ENCODE measurements at places on chromosomes 7 and 10.
A peak's percentile ranks its signal among the peaks of the same experiment; 100 is the strongest.

DNA sequence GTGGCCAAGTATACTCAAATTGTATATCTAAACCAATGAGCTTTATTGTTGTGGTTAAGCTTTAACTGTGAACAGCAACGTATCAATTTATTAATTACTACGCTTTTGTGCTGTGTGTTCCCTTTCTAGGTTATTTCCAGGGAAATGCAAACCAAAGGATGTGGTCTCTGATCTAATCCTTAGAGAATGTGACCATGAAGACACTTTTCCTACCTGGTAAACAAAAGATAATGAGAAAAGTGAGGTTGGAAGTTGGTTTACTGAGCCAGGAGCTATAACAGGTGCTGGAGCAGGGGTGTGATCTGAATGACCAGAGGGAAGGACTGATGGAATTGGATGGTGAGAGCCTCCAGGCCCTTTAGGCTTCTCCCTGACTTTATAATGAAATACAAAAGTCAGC lies 25.4 kb upstream of the CALU start:
- DNase-seq, result no peak

DNA sequence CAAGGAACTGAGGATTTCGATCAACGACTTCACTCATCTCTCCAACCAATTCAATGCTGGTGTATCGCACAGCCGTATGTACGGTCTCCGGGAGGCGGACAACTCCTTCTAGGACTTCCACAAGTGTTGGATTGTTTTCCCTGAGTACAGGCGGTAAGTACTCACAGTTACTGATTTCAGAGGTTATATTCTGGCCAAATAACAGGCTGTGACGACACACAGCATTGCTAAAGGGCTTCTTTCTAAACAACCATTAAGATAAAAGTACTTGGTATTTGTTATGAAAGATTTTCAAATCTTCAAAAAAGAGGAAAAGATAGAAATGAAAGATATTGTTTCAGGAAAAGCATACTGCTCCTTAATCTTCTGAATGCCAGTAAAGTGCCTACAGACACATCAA lies 52.2 kb downstream of the IRF5 start:
- no peak for DNase-seq

DNA sequence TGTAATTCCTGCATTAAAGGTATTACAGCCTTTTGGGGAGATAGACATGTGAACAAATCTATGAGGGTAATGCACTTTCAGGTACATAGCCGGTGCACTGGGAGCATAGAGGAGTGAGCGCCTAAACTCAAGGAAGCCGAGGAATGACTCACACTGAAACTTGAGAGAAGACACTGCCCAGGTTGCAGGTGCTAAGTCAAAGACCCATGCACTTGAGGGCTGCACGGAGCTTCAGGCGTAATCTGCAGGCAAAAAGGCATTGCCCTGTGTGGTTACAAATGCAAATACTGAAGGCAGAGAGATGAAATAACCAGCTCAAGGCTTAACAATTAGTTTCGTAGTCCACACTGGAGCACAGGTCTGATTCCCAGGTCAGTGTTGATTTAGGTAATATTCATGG lies 51.0 kb upstream of the OSBPL3 start:
- no peak for DNase-seq

DNA sequence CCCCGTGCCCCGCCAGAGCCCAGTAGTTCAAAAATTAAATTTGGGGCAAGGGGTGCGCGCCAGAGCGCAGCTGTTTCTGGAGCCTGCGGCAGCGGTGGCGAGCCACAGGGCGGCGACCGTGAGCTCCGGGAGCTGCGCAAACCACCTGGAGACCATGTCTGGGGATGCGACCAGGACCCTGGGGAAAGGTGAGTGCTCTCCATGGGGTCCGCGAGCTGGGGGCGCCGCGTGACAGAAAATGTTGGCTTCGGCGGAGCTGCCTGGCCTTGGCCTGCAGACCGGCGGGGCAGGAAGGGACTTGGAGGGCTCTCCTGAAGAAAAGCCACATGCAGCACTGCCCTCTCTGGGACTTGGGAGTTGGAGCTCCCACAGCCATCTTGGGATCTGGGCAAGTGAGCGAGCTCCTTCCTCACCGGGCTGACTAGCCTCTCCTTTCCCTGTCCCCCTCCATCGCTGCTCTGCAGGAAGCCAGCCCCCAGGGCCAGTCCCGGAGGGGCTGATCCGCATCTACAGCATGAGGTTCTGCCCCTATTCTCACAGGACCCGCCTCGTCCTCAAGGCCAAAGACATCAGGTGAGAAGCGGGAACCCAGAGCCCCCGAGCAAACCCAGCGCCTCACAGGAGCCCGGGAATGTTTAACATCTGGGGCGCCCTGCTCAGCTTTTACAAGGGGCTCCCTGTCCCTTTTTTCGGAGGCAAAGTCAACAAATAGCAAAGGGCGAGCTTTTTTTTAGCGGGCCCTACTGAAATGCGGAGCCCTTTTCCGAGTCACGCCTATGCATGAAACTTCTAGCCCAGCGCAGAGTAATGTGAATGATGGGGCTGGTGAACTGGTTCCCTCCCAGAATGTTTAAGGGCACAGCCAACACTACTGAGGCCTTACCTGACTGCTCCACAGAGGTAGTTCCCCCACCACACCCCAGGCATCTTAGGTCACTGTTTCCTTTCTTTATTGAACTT lies 6.1 kb downstream of the GSTO2 start:
- DNase-seq, result peak; percentile 49

DNA sequence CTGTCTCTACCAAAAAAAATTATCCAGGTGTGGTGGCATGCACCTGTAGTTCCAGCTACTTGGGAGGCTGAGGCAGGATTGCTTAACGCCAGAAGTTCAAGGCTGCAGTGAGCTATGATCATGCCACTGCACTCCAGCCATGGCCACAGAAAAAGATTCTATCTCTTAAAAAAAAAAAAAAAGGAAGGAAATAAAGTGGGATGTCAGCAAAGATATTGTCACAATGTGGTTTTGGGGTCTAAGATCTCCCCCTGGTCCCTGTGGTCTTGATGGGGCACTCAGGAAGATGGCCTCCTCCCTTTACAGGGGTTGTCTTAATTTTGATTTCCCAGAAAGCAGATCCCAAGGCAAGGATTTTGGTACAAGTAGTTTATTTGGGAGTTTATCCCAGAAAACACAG lies 7.4 kb upstream of the KAZALD1 start:
- no peak for DNase-seq

GRCh38 chr7:37446371-37446770 lies 2.3 kb downstream of the ELMO1 start:
- no peak for DNase-seq

- DNase-seq, result no peak
Measured at GRCh38 chr7:60706-61105, 131.7 kb upstream of the FAM20C start.

DNA sequence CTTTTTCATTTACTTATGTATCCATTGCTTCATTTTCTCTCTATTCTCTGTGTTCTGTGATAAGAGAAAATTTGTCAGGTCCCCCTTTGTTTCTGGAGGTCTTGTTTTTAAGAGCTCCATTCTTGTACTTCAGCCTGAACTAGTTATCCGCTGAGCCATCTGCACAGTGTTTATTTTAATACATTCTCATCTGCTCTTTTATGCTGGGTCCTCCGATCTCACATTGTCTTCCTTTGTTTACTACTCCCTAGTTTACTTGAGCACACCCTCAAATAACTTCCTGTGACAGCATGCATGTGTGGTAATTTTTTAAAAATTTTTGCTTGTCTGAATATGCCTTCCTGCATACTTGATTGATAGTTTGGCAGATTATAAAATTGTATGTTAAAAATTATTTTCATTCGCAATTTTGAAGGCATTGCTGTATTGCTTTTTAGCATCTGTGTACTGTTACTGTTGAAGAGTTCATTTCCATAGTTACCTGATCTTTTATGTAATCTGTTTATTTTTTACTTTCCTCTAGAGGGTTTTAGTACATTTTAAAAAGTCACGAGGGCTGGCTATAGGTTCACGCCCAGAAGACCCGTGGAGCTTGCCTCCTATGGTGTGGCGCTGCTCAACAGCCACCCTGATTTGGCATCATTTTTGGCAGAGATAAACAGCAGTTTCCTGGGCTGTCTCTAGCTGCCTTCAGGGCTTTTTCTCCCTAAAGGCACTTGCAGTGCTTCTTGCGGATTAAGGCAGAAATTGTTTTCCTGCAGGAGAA lies 31.9 kb downstream of the RSBN1L start:
- DNase-seq, result peak; percentile 47

DNA sequence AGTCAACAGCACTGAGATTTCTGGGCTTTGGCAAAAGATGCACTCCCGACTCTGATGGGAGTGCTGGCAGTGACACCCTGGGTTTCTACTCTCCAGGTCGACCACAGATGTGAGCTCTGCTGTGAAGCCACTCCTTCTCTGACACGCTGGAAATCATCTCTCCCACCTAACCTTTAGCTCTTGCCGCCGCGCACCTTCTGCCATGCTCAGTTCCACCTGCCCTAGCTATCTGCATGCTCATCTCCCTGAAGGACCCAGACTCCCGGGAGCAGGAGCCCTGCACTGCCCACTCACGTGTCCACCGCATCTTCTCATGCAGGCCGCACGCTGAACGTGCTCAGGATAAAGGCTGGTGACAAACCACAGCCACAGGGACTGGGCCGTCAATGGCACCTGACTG lies 174.8 kb downstream of the TNS3 start:
- DNase-seq, result no peak

DNA sequence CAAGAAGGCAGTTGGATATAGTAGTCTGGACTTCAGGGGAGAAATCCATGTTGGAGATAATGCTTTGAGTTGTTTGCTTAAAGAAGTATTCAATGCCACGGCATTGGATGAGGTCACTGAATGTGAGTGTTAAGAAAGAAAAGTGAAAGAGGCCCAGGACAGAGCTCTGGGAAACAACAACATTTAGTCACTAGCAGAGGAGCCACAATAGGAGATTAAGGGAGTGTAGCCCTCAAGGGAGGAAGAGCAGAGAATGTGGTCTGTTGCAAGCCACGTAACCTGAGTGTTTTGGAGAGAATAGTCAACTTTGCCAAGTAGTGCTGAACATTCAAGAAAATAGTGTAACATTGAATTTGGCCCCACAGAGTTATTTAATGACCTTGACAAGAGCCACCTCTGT lies 114.7 kb downstream of the MYO3A start:
- no peak for DNase-seq

DNA sequence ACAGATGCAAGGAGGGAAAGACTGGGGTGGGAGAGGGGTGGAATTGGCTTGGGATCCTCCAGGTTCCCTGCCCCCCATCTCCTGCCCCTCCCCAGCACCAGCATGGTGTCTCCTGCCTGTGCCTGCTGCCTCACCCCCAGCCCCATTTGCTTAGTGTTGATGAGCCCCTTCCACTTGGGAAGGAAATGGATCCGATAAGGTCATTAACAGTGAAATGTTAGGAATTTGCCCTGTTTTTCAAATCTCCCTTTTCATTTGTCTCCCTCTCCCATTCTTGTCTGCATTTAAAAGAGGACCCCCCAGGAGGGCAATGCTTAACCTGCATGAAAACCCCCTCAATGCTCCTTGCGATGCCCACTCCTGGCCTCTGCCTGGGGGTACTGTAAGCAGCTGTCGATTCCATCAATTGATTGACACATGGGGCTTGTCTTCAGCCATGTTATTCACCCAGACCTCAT lies 51.5 kb downstream of the HK1 start:
- DNase-seq, result no peak

DNA sequence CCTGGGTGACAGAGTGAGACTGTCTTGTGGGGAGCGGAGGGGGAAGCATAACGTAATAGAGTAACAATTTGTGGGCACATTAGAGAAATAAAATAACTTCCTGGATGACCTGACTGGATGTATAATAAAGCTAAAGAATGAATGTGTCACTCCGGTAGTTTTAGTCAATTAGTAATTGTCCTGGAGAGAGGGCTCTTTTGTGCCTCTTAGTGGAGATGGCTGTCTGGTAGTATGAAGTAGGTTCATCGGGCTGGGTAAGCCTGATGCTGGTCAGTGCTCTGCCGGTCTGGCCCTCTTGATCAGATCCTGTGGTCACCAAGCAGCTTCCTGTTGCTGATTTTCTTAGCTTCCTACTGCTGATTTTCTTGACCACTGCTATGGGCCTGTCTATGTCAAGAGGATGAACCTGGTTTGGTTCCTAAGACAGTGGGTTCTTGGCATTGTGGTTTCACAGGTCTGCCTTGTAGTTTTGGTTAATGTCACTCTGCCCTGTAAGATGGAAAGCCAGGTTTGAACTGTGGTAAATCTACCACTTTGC lies 34.1 kb downstream of the ZRANB1 start:
- no peak for DNase-seq

DNA sequence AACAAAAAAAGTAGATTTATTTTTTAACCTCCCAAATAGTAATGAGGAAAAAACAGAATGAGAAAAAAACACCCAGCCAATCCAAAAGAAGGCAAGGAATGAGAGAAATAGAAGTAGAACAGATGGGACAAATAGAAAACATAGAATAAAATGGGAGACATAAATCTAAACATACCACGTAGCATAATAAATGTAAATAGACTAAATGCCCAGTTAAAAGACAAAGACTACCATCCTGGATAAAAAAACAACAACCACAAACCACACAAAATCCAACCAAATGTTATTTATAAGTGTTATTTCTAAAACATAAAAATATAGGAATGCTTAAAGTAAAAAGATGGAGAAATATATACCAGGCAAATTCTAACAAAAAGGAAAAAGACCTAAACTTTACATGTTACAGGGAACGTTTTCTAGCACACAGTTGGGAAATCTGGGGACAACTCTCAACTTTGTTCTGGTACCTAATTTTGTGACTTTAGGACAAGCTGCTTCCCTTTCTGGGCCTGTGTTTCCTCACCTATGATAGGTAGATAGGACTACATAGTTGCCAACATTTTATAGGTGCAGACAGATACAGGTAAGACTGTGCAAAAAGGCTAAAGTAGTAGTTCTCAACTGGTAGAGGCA lies 98.4 kb downstream of the SPDYE5 start:
- DNase-seq, result no peak

DNA sequence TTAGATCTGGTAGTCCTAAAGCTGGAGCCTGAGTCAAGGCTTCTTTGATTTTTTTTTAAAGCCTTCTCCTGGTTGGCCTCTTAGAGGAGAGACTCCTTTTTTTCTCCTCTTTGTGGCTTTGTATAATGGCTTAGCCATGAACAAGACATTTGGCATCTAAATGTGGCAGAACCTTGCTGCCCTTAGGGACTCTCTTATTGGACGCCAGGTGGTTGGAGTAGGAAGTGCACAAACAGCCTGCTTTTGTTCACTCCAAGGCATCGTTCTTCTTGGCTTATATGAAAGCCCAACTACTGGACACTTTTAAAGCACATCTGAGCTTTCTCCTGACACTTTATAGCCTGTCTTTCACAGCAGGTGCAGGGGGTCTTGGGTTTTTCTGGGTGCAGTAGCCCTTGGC lies 25.0 kb downstream of the ZPBP start:
- DNase-seq, result peak; percentile 6

All from fibroblast of pulmonary artery (primary cell).